Neuronal stem cell (in vitro differentiated cells): ENCODE measurements at places on chromosomes 1 and 21.

GRCh38 chr1:54798206-54798605 lies 2.9 kb downstream of the TTC22 start:
- no peak for DNase-seq

- no peak for DNase-seq
These were observed 57.2 kb downstream of the DPT start for GRCh38 chr1:168671782-168672181.

GRCh38 chr1:43061757-43062156 lies 103.1 kb upstream of the SLC2A1 start:
- no peak for DNase-seq

GRCh38 chr1:15680561-15681348 lies 3.4 kb upstream of the PLEKHM2 start:
- no peak for DNase-seq

- no peak for DNase-seq
These were observed 1384.6 kb downstream of the MRPL39 start for GRCh38 chr21:24222676-24223075.

GRCh38 chr1:116857092-116857491 lies 52.6 kb upstream of the PTGFRN start:
- DNase-seq = no peak

DNA sequence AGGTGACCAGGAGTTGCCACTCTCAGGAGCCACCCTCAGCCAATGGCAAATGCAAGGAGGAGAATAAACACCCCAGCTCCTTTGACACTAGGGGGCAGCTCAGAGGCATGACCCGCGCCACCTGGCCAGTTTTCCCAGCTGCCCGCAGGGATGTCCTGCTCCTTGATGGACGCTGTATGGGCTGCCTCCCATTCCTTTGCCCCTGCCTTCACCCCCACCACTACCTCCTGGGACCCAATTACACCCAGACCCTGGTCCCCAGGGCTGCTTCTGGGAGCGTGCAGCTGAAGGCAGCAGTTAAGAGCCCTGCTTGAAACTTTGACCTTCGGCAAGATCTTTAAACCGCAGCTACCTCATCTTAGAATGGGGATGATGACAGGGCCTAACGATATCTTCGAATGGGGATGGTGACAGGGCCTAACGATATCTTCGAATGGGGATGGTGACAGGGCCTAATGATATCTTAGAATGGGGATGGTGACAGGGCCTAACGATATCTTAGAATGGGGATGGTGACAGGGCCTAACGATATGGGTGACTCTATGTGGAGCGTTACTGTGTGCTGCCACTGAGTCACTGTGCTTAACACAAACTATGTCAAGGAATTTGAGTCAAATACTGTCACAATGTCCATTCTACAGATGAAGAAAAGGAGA lies 163.0 kb upstream of the KAZN start:
- no peak for DNase-seq

GRCh38 chr1:209229494-209230061 lies 353.9 kb upstream of the CAMK1G start:
- no peak for DNase-seq

- no peak for DNase-seq
These were observed 733 bp downstream of the KDM5B start for GRCh38 chr1:202807451-202807925.

DNA sequence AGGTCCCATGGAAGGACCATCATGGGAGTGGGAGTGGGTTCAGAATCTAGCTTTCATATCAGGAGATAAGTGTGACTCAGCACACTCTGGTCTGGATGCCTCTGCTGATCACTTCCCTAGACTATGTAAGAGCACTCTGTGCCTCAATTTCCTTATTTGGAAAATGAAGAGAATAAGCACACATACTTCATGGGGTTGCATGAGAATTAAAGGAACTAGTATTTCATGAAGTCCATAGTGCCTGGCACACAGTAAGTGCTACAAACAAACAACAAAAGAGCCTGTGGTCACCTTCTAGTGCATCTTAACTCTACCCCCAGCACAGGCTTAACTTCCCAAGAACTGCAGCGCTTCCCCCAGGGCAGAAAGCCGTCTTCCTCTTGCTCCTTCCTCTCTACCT lies 9.6 kb upstream of the IL20 start:
- DNase-seq = no peak

DNA sequence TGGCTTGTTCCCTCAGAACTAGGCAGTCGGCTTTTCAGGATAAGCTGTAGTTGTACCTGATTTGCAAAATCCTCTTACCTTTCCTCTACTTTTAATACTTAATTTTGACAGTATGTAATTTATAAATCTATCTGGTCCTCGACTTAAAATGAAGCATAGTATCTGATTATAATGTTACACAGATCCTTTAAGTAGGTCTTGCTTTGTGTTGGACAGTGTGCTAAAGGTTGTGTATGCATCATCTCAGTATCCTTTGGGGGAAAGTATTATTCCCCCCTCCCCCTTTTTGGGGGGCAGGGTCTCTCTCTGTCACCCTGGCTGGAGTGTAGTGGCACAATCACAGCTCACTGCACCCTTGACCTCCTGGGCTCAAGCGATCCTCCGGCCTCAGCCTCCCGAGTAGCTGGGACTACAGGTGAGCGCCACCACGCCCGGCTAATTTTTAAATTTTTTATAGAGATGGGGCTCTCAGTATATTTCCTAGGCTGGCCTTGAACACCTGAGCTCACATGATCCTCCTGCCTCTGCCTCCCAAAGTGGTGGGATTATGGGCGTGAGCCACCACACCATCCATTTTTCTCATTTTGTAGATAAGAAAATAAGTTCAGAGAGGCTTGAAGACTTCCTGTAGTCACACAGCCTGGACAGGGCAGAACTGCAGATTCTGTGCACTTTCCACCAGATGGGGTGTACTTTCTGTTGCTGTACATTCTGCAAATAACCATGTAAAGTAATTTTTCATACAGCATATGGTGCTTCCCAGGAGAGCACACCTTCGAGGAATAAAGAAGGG lies 791 bp upstream of the STX6 start:
- DNase-seq = no peak

DNA sequence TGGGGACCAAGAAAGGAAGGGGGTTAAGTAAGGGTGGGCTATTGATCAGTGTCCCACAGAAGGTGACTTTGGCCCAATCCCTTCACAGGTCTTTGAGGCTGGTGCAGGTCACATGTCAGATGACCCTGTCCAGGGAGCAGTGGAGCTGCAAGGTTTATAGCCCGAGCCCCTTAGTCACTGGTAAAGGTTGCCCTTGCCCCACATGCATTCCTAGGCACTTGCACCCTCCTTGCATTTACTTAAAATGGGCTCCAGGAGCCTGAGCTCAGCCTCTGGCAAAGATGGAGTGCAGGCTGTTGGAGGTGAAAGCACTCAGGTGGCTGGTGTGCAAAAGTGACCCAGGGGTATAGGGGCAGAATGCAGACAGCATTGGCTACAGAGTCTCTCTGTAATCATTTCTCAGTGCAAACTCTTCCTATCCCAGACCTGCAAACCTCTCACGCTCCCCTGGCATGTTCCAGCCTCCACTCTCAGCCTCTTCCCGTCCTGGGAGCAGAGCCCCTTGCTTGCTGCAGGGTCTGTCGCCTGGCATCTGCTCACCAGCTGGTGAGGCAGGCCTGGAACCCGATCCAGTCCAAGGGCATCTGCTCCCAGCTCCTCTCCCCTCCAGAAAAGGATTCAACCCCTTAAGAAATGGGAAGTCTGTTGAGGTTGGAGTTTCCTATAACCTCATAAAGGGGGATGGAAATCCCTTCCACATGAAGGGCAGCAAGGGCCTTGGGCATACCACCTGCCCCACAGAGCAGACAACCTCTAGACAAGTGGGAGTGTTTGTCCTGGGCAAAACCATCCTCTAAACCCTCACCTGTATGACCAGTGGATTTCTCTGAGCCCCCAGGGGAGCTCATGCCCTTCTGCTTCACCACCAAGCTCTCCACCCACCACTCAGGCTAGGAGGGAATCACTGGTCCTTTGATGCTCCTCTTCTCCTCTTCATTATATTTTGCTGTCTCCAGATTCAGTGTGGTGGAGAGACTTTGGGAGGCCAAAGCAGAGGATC lies 23.1 kb upstream of the PTPRF start:
- no peak for DNase-seq

DNA sequence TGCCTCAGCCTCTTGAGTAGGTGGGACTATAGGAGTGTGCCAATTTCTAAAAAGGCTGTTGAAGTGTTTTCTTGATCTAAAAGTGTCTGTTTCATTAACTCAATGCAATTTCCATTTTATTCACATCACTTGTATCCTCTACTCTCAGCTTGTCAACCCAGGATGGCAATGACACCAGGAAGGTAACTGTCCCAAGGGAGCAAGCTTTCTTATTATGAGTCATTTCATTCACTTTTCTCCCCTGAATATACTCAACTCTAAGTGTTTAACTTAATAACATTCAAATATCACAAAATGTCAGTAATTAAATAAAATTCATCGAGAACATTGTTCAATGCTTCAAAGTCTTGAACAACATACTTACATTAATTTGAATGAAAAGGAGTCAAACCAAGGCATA lies 22.9 kb upstream of the GFI1 start:
- no peak for DNase-seq

- DNase-seq = no peak
These were observed 145.2 kb upstream of the ETS2 start for GRCh38 chr21:38660333-38661196.

GRCh38 chr1:211697356-211697755 lies 21.9 kb upstream of the NEK2 start:
- DNase-seq = no peak

- no peak for DNase-seq
These were observed 4.8 kb upstream of the TFF3 start for GRCh38 chr21:42319851-42320572.

- no peak for DNase-seq
These were observed 322.5 kb downstream of the SIPA1L2 start for GRCh38 chr1:232307296-232308017.

GRCh38 chr1:20325844-20326420 lies 35.3 kb downstream of the VWA5B1 start:
- no peak for DNase-seq
